NCI-H69 (cell line): ENCODE measurements at places on chromosomes 5 and 9.

- DNase-seq: peak; percentile 13
Observed at GRCh38 chr5:82356808-82357671, 78.9 kb upstream of the RPS23 start.

GRCh38 chr5:139457653-139458306 is 4.8 kb downstream of the ECSCR start:
- no peak for DNase-seq

DNA sequence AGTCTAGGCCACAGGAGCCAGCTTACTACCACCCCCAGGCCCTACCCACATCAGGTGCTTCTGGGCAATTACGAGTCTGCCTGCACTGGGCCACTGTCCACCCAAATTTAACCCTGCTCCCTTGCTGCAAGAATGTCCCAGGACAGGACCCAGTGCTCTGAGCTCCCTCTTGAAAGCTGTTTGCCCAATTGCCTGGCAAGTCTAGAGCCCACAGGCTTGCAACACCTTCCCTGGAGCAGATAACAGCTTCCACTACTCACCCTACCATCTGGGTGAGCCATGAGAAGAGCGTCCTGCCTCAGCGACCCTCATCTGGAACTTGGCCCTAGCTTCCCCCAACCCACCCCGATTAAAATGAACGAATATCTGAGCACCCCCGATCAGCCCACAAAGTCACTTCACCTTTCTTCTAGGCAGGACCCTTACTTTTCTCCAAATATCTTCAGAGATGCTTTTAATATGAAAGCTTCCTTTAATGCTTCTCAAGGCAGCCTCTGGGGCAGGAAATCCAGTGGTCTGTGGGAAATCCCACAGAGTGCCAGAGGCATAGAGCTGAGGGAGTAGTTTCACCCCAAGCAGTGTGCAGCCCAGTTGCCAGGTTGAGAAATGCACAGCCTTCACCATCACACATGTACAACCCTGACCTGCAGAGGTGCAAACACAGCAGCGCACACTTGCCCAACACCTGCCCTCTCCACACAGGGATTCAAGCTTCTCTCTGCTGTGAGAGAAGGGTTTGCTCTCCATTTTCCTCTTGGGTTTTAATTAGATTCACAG is 10.6 kb downstream of the ACSL6 start:
- DNase-seq: peak; percentile 12

- no peak for DNase-seq
Observed at GRCh38 chr9:121895358-121895757, 197.8 kb downstream of the TTLL11 start.

DNA sequence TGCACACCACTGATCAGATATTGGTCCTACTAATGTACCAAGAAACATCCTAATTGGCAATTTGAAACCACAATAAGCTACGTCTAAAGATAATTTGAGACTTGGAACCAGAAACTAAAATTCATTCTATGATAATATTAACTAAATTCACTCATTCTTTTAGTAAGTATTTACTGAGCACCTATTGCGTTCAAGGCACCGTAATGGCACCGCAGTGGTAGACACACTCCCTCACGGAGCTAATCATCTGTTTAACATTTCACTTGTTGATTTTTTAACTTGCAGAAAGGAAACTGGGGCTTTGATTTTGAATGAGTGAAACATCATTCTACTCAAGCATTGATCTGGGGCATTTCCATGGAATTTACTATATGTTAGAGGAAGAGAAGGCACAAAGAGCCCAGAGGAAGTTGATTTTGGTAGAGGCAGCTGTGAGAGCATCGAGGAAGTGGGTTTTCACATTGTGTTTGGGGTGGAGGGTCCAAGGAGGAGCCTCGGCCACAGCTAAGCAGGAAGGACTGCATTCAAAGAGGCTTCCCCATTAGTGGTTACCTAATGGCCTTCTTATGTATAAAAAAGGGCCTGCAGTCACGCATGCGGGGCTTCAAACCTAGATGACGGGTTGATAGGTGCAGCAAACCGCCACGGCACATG is 7.1 kb downstream of the RAPGEF1 start:
- DNase-seq: no peak

- peak; percentile 80 for DNase-seq
Observed at GRCh38 chr5:142806841-142807267, 36.7 kb downstream of the ARHGAP26 start.

- no peak for DNase-seq
Observed at GRCh38 chr9:3575821-3576220, 50.0 kb upstream of the RFX3 start.

- DNase-seq: peak; percentile 84
Observed at GRCh38 chr9:111959468-111960359, 63.1 kb downstream of the UGCG start.
